NCI-H2107 (cell line): ENCODE measurements at places on chromosomes 11 and 22.
A peak's percentile ranks its signal among the peaks of the same experiment; 100 is the strongest.

DNA sequence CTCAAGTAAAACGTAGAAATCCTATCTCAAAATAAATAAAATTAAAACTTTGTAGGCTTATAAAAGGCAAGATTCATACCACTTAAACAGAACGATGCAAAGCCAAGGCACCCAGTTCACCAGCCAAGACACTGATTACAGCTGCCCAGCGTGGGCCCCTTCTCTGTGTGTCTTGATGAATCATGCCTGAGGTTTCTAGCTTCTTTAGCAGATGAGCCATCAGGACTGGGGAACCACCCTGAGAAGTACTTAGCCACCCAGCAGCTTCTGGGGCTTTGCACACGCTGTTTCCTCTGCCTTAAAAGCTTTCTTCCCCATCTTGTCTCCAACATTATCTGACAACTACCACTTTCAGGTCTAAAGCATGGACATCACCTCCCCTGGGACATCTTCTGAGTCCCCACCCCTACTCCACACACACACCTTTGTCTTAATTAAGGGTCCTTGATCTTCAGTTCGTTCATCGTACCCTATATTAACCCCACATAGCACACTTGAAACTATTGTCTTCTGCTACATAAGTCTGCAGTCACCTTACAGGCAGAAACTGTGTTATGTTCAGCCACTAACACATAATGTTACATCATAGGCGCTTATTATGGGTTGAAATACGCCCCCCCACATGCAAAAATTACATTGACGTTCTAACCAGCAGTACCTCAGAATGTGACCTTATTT lies 8.7 kb upstream of the LAYN start:
- DNase-seq: no peak

GRCh38 chr11:113287801-113288200 lies 26.6 kb upstream of the TTC12 start:
- DNase-seq: no peak

DNA sequence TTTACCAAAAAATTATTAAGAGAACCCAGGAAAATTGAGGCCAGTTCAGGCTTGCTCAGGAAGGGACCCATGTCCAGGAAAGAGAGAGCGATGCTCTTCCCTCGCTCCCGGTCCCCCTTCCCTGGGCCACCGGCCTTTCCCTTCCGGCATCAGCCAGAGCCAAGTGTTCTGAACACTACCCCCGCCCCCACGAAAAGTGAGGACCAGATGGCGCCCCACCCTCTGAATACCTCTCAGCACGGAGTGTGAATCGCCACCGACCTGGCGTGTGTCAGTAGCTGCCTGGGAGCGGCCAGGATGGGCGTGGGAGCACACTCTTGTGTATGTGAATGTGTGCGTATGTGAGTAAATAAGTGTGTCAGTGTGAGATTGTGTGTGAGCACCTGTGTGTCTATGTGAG lies 20.2 kb downstream of the RPS6KA4 start:
- no peak for DNase-seq

DNA sequence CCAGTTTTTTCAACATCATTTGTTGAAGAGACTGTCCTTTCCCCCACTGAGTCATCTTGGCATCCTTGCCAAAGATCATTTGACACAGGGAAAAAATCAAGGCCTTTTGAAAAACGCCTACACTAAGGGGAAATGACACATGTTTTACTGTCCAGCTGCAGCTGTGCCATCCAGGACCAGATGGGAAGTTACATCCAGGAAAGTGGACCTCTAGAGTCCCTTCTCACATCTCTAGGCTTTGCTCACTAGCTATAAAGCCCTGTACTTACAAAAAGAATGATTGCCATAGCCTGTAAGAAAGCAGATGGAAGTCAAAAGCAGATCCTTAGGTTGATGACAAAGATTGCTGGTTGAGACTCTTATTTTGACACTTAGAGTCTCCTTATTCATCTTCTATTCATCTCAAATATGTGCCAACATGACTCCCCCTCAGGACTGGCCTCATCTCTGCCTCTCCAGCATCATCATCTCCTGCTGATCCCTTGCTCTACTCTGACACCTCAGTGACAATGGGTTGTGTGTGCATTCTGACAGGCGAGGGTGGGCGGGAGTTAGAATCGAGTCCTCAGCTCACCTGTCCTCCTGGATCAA lies 22.8 kb downstream of the OSBP2 start:
- no peak for DNase-seq

DNA sequence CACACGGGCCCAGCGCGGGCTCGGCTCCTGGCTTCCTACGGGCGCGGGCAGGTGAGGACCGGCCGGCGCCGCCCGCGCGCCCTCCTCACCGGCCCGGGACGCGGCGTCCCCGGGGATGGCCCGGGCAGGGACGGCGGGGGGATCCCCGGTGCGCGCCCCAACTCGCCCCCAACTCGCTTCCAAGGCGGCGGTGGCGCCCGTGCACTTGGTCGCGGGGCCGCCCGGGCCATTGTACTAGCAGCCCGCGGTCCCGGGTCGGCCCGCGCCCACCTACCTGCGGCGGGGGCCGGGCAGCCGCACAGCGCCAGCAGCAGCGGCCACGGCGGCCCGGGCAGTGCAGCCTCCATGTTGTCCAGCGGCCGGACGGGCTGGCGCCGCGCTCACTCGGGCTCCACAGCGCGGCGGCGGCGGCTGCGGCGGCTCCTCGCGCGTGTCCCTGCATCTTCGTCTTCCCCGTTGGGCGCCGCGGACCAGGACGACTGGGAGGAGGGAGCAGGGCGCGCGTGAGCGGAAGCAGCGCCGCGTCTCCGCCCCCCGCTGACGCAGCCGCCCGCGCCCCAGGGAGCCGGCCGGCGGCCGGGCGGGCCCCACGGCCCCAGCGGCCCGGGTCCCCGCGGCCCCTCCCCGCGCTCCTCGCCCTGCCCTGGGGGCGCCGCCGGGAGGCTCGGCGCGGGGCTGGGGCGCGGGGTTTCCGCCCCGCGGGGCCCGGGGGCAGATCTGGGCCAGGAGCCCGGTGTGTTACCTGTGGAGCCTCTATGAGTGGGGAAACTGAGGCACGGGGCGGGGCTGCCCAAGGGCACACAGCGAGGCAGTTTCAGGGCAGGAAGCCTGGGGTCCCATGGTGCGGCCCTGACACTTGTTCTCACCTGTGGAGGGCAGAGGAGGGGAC lies 159.3 kb upstream of the GRK3 start:
- no peak for DNase-seq

GRCh38 chr11:14451825-14452224 lies 47.8 kb downstream of the COPB1 start:
- DNase-seq: no peak

DNA sequence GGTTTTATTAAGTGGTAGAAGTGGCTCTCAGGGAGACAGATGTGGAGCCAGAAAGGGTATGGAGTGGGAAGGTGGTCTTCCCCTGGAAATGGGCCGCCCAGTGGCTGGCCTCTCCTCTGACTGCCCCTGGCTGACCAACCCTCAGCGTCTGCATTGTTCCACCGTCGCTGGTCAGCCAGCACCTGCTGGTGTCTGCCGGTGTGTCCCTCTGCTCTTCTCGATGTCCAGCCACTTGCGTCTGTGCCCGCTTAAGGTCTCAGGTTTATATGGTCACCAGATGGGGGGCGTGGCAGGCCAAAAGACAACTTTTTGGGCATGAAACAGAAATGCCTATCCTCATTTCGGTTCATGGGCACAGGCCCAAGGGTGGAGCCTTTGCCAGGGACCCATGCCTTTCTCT lies 1221.5 kb downstream of the JRKL start:
- DNase-seq: no peak

GRCh38 chr11:12241971-12242672 lies 131.7 kb downstream of the MICAL2 start:
- peak; percentile 57 for DNase-seq

DNA sequence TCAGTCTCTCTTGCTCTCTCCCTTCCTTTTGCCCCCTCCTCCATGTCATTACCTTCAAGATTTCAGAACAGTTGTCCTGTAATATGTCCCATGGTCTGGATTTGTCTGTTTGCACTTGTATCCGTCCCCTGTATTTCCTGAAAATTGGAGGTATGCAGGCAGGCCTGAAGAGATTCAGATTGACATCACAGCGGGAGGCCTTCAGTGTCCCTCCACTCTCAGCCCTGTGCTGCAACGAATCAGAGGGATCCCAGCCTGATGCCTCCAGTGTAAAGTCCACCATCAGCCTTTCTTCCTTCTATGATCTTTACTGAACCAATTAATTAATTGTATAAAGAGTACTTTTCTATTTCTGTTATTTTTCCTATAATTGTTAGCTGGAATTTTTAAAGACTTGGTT lies 57.3 kb downstream of the ELMOD1 start:
- no peak for DNase-seq

- DNase-seq: peak; percentile 58
These were observed 17.7 kb upstream of the MICAL2 start for GRCh38 chr11:12092714-12093113.

GRCh38 chr11:29008481-29008880 lies 900.3 kb downstream of the METTL15 start:
- no peak for DNase-seq

- no peak for DNase-seq
These were observed 745.9 kb upstream of the TENM4 start for GRCh38 chr11:80186692-80187091.

- DNase-seq: no peak
These were observed 68.3 kb upstream of the TSPAN18 start for GRCh38 chr11:44658506-44658850.

- DNase-seq: no peak
These were observed 99.4 kb upstream of the MTMR2 start for GRCh38 chr11:96023275-96023674.

DNA sequence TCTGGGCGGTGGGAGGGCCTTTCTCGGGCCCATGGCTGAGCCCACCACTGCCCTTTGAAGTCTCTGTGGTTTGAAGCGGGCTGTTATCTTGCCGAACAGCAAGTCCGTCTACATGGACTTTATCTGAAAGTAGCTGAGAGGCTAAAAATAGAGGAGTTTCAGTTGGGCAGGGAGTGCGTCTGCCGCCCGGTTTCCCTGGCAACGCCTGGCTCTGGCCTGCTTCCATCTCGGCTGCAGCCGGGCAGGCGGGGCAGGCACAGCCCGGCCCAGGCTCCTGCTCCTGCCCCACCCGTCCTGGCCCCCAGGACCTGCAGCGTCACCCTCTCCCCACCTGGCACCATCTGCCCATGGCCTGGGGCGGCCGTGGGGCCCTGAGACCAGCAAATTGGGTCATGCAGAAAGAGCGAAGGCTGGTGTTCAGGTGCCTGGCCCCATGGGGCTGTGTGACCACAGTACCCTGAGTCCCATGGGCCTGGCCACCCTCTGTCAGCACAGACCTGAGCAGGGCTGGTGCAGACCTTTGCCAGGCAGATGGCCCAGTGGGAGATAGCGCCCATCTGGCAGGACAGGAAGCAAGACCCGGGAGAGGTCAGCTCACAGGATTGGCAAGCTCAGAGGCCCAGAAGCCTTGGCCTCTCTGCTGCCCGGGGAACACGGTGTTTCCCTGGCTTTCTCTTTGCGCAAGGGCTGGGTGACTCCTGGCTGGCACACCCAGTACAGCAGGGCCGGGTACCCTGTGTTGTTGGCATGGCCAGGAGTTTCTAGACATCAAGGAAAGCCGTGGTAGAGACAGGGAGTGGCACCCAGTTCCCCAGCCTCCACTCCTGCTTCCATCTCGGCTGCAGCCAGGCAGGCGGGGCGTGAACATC lies 79.1 kb upstream of the KCNQ1OT1 start:
- no peak for DNase-seq

GRCh38 chr11:1728931-1729691 lies 21.3 kb downstream of the IFITM10 start:
- no peak for DNase-seq

DNA sequence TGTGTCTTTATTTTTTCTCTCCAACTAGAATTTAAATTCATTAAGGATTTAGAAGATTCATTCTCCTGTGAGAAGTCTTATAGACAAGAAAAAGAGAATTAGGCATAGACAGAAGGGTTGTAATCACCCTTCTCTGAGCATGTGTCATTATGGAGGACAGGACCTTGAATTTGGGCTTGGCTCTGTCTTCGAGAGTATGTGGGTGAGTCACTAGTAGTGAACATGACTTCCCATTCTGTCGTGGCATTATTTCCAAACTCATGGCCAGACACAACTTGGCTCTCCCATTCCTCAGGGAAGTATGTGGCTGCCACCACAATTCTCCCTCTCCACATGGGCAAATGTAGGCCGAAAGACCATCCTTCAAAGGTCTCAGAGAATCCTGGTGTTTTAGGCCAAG lies 14.3 kb upstream of the ANKK1 start:
- DNase-seq: no peak

DNA sequence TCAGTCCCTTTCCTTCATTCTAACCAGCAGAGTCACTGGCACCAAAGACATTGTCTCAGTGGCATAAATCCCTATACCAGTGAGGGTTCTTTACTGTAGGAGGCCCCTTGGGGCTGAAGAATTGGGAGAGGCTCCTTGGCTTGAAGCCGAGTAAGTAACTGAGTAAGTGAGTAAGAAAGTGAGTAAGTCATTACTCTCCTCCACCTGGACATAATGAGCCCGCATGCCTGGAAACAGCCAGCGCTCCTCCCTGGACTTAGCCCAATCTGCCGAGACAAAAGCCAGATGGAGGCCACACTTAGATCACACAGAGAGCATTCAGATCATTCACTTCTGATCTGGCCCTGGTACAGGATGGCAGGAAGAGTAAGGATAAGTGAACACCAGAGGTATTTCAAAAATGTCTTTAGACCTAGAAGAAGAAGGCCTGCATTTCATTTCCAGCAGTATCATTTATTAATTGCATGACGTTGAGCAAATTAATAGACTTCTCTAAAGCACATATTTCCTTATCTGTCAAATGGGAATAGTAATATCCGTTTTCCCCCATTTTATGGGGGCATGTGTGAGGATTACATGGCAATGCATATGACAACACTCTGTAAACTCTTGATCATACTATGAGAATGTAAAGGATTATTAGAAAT lies 8.2 kb upstream of the MICAL3 start:
- DNase-seq: no peak

GRCh38 chr11:7599209-7599608 lies 74.1 kb downstream of the CYB5R2 start:
- DNase-seq: no peak

- DNase-seq: peak; percentile 66
These were observed 38.8 kb upstream of the CHRNA10 start for GRCh38 chr11:3709977-3710376.

DNA sequence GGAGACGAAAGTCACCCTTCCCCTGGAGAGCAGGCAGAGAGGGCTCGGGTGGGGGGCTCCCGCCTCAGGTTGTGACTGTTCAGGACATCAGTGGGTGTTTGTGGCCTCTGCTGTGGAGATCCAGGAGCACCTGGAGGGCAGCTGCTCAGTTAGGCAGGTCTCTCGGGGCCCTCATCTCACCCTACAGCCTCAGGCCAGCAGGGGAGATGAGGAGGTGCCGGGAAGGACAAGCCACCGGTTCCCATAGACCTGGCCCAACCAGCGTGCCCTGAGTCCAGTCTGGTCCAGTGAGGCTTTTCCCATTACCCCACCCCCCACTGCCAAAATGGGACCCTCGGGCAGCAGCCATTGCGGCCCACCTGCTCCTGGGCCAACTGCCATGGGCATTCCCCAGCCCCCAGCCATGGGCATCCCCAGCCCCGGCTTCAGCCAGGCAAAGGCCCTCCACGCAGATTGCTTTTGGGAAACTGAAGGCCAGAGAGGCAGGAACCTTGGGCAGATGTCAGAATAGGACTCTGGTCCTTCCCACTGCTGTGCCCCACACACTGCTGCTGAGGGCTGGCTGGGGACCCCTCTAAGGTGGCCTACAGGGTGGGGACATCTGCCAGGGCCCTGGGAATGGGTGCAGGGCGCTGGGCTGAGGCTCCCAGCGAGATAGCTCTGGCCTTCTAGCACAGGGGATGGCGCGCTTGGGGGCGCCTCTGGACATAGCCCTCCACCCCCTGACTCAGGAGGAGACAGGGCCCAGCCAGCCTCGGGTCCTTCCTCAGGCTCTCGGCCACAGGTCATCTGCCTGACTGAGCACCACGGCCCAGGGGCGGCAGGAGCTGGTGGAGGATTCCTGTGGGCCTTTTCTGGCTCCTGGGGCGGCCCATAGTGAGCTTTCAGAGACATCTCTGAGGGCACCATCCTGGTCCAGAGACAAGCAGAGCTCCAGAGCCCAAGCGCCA lies 4.8 kb downstream of the PIM3 start:
- DNase-seq: no peak
